Activated CD8-positive, alpha-beta memory T cell treated with anti-CD3 and anti-CD28 coated beads for 1 hour (primary cell): ENCODE measurements at places on chromosomes 4 and X.
A peak's percentile ranks its signal among the peaks of the same experiment; 100 is the strongest.

DNA sequence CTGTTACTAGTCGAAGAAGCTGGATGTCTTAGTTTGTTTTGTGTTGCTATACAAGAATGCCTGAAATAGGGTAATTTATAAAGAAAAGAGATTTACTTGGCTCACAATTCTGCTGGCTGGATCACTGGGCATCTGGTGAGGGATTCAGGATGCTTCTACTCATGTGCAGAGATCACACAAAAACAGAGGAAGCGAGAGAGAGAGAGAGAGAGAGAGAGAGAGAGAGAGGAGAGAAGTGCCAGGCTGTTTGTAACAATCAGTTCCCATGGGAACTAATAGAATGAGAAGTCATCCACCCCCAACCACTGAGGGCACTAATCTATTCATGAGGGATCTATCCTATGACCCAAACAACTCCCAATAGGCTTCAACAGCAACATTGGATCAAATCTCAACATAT lies 66.2 kb upstream of the FAM9A start:
- DNase-seq, result no peak

- no peak for DNase-seq
Measured at GRCh38 chrX:130120321-130120731, 10.0 kb upstream of the ELF4 start.

- DNase-seq, result no peak
Measured at GRCh38 chrX:17160975-17161374, 214.0 kb upstream of the NHS start.

- DNase-seq, result no peak
Measured at GRCh38 chr4:70133473-70133872, 20.6 kb upstream of the PRR27 start.

GRCh38 chr4:9923195-9923812 lies 98.0 kb downstream of the SLC2A9 start:
- DNase-seq, result no peak

DNA sequence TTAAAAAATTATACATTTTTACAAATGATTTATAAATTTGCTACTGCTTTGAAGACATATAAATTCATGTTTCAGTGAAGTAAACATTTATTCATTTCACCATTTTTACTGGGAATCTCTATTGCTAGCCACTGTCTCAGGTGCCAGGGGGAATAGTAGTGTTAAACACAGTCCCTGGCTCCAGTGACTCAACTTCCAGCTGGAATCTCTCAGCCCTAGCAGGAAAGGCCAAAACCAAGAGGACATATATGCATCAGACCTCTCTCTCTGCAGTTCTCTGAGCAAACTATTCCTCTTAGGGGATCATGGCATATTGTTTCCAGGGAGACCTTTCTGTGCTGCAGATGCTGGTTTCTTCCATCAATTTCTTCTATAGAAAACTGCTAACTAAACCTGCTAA lies 1009.0 kb upstream of the LCORL start:
- DNase-seq, result no peak

DNA sequence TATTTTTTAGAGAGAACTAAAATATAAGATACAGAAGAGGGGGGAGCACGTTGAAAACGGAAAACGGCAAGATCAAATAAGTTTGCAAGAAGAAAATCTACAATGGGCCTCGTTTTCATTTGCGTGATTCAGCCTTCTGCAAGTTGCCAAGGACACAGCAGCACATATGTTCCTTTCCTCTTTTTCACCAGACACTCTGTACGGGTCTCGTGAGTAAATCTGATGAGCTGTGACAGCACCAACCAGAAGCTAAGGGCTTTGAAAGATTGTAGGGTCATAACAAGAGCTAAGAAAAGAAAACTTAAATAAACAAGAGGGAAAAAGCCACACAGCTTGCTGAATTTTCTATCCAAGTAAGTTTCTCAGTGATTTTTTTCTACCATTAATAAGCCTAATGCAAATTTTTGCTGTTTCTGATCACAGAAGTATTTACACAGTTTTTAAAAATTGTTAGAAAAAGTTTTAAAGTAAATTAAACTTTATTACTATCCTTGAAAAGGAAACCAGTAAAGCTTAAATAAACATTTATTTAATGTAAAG lies 63.4 kb downstream of the SCML2 start:
- DNase-seq, result no peak

DNA sequence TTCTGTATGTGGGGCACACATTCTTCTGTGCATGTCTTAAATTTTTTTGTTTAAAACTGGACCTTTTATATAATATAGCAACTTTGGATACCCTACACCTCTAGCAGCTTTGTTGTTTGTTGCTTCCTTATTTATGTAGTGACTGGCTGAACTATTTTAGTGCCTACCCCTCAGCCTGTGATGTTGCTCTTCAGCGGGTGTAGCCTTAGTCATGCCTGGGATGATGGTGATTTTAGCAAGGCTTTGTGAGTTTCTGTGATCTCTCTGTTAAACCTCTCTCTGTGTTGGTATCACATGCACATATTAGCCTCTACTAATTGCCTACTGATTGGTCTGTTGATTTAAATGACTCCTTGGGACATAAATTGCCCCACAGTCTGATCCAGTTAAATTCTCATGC lies 22.8 kb downstream of the USP9X start:
- DNase-seq, result no peak

- DNase-seq, result no peak
Measured at GRCh38 chr4:171472230-171472629, 341.0 kb upstream of the GALNTL6 start.

DNA sequence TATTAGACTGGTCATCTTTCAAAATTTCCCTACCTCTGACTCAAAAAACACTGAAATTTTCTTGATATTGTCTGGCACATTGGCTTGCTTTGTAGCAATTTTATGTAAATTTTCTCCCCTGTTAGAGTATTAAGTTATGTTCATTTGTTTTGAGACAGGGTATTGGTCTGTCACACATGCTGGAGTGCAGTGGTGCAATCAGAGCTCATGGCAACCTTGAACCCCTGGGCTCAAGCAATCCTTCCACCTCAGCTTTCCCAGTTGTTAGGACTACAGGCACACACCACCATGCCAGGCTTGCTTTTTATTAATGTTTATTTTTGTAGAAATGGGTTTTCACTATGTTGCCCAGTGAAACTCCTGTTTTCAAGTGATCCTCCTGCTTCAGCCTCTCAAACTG lies 17.5 kb downstream of the FABP2 start:
- no peak for DNase-seq

DNA sequence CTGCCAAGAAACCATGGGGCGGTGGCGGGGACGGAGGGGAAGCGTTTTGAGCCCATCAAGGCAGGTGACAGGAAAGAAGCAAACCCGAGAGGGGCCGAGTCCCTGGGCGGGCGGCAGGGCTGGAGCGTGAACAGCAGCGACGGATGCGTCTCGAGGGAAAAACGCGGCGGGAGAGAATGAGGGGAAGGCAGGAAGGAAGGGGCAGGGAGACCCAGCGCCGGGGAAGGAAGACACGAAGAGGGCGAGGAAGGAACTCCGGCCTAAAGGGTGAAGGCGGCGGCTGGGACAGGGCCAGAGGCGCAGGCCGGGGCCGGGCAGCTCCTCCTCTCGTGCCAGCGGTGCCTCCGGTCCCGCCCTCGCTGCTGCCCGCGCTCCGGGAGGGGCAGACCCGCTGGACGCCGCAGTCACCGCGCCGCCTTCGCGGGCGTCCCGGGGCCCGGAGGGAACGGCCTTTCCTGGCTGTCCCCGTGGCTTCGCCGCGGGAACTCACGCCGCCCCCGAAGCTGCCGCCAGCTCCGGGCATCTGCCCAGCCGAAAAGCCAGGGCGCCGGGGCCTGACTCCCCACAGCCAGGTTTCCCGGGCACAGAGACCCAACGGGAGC lies 751 bp upstream of the RGS12 start:
- DNase-seq, result no peak

GRCh38 chrX:133979641-133980230 lies 5.7 kb downstream of the GPC3 start:
- no peak for DNase-seq

GRCh38 chr4:7861440-7861881 lies 78.2 kb downstream of the AFAP1 start:
- no peak for DNase-seq

GRCh38 chr4:121555315-121556107 lies 141.3 kb downstream of the ANXA5 start:
- DNase-seq, result no peak

DNA sequence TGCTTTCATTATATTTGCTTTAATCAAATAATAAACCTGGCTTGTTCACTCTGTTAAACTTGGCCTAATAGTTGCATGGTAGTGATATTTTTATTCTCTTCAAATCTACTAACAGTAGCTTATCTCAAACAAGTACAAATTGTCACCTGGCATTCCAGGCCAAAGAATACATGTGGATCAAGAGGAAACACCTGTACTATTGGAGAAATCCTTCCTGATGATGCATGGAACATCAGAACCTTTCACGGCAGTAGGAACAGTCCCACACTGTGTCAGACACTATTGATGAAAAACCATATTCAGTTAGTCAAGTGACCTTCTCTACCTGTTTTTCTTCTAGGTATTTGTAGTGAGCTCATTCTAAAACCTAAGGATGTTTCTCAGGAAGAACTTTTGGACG lies 17.0 kb downstream of the MTHFD2L start:
- DNase-seq, result no peak

- DNase-seq, result no peak
Measured at GRCh38 chrX:109658391-109658790, 33.4 kb upstream of the KCNE5 start.

DNA sequence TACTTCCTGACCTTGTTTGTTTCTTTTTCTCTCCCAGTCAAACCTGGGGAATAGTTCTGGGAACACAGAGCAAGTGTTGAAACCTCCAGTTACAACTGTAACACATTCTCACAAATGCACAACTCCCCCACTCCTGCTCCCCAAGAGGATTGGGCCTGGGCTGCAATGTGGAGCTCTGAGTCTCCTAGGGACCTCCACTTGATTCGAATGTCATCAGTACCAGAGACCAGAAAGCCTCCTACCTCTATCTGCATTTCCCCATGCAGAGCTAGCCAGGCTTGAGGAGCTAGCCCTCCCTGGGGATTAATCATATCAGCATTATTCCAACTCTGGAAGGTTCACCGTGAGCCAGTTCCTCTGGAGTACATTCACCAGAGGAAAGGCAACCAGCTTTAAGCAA lies 41.7 kb upstream of the CITED1 start:
- no peak for DNase-seq

- no peak for DNase-seq
Measured at GRCh38 chrX:20680998-20681397, 414.3 kb upstream of the RPS6KA3 start.

DNA sequence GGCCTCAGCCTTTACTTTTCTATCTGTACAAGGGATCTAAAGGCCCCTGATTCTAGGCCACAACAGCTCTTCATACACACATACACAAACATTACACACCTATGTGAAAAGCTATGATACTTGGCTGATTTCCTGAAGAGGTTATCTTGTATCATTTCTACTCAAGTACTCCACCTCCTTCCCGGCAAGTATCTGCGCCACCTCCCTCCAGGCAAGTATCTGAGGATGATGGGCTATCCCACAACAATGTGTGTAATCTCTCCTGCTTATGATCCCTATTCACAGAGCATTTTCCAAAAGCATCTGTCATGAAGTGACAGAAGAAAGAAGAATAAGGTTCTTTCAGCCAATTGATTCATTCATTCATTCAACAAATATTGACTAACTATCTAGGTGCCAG lies 36.8 kb downstream of the AFAP1 start:
- DNase-seq, result no peak

DNA sequence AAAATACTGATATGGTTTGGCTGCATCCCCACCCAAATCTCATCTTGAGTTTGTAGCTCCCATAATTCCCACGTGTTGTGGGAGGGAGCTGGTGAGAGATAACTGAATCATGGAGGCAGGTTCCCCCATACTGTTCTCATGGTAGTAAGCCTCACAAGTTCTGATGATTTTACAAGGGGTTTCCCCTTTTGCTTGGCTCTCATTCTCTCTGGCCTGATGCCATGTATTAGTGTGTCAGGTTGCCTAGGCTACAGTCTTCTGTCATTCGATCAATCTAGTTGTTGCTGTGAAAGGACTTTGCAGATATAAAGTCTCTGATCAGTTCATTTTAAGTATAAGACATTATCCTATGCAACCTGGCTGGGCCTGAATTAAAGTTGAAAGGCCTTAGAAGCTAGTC lies 209.3 kb upstream of the MAOA start:
- no peak for DNase-seq

- DNase-seq, result no peak
Measured at GRCh38 chr4:98663226-98664006, 5.0 kb upstream of the TSPAN5 start.

- DNase-seq, result peak; percentile 4
Measured at GRCh38 chr4:105147553-105148161, 981 bp downstream of the TET2 start.

- DNase-seq, result no peak
Measured at GRCh38 chr4:142645475-142646108, 200.5 kb downstream of the INPP4B start.
